ENCODE measurements at places on chromosomes 6 and 20.
A peak's percentile ranks its signal among the peaks of the same experiment; 100 is the strongest.

GRCh38 chr20:20697325-20697845 lies 15.1 kb downstream of the RALGAPA2 start:
- no peak for DNase-seq

- DNase-seq: no peak
Measured at GRCh38 chr20:58446264-58446959, 57.4 kb downstream of the VAPB start.

DNA sequence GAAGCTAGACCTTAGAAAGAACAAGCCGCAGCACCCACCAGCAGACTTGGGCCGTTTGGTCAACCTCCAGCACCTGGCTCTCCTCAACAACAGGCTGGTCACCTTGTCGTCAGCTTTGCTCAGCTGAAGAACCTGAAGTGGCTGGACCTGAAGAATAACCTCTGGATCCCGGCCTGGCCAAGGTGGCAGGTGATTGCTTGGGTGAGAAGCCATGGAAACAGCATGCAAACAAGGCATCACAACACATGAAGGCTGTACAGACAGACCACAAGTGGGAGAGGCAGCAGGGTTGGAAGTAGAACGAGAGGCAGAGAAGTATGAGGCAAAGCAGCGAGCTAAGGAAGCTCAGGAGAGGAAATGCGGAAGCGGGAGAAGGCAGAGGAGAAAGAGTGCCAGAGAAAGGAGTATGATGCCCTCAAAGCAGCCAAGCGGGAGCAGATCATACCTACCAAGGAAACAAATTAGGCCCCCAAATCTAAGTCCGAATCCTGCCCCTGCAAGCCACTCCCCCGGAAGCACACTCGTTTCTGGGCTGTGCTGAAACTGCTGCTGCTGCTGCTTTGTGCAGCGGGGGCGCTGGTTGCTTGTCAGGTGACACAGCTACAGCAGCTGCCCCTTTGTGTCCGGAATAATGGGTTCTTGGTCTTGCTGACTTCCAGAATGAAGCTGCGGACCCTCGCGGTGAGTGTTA lies 121.6 kb upstream of the LGSN start:
- no peak for DNase-seq

DNA sequence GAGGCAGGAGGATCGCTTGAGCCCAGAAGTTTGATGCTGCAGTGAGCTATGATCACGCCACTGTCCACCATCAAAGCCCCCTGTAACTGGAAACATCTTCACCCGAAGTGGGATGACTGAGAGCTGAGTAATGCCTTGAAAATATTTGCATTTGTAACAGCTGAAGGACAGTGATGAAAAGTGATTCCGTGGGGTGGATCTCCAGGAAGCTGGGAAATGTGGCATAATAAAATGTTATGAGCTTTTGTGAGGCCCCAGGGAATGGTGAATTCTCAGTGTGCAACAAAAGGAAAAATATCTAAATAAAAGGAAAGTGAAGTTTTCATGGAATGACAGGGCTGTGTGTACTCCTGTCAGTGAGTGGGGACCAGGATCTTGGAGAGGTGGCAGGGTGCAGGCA lies 92.0 kb downstream of the JAG1 start:
- no peak for DNase-seq

GRCh38 chr6:30873137-30873640 lies 11.1 kb upstream of the DDR1 start:
- DNase-seq: no peak

DNA sequence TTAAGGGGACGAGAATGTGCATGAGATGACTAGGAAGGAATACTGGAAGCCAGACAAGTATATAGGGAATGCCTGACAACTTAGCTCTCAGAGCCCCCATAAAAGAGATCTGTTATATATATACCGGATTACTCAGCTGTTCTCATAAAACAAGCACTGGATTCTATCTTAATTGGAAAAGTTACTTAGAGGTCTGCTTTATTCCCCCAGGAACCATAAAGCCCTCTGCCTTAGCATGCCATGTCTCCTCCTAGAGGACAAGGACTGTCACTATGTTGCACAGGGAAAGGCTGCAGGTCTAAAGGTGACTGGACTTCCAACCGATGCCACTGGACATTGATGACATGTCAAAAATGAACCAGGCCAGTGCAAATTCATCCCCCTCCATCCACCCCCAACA lies 6.4 kb downstream of the EXOC2 start:
- no peak for DNase-seq

DNA sequence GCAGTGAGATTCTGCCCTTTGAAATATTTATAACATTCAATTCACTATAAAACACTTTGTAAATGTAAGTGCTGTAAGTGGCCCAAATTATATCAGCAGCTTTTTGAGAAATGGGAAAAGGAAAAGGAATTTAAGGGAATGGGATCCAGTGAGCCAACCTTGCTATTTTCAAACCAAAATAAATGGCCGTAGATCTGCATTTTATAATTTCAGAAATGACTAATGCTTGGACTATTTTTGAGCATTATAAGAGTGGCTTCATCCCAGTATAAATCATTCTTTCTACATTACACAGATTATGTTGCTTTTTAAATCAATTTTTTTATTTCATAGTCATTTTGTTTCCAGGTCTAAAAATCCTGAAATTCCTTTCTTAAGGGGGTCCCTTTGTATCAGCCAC lies 49.2 kb downstream of the ANKRD6 start:
- no peak for DNase-seq

GRCh38 chr6:37288247-37288646 lies 30.3 kb upstream of the TMEM217 start:
- DNase-seq: no peak

DNA sequence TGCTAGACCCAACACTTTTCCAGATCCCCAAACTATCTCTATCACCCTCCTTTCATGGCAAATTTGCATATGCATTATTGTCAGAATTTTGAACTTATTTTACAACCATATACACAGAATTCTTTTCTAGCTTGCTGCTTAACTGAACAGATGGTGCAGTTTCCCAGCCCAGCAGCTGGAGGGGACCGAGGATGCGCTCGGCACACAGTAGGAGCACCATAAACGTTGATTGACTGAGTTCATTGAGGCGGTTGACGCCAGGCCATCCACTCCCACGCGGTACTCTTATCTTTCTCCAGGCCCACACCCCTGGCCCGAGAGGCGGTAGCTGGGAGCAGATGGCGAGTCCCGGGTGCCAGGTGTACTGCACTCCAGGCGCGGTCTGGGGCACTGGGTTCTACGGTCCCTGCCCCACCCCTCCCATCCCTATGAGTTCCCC lies 6.8 kb upstream of the SOX4 start:
- no peak for DNase-seq

- DNase-seq: no peak
Measured at GRCh38 chr6:136525586-136526195, 24.5 kb downstream of the MAP7 start.

GRCh38 chr6:37029249-37029971 lies 24.0 kb downstream of the FGD2 start:
- peak; percentile 78 for DNase-seq

DNA sequence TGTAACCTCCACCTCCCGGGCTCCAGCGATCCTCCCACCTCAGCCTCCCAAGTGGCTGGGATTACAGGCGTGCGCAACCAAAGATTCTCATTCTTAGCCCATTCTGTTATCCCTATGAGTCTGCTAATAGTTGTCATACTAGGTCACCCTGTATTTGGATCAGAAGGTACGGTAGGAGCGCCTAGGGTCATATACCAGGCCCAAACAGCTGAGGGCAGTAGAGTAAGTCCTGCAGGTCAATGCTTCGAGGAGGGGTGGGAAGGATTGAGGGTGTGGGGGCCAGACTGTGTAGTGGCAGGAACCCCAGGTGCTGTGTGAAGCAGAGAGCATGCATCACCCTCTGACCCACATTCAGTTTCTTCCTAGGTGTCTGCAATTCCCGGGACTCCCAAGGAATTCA lies 22.7 kb upstream of the POU5F1 start:
- no peak for DNase-seq

DNA sequence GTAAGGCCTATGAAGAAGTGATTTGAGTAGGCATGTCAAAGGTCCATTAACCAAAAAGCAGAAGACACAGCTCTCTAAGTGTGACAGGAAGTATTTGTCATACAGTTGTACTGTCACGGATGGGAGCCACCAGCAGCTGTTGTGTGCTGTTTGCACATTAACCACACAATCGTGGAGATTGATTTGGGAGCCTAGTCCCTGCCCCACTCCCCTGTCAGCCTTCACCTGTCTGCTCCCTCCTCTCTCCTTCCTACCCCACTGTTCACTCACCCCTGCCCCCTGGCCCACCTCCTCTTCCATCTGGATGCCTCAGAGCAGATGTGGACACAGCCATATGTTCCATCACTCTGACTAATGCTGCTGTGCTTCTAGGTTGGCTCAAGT lies 124.7 kb upstream of the SPACA1 start:
- DNase-seq: no peak
